ENCODE measurements at places on chromosomes 1 and 21.

- peak; percentile 90 for DNase-seq
These were observed 4.2 kb upstream of the CLCA4 start for GRCh38 chr1:86542631-86543030.

GRCh38 chr1:27342778-27343638, 1.2 kb downstream of the SYTL1 start:
- peak; percentile 54 for DNase-seq

DNA sequence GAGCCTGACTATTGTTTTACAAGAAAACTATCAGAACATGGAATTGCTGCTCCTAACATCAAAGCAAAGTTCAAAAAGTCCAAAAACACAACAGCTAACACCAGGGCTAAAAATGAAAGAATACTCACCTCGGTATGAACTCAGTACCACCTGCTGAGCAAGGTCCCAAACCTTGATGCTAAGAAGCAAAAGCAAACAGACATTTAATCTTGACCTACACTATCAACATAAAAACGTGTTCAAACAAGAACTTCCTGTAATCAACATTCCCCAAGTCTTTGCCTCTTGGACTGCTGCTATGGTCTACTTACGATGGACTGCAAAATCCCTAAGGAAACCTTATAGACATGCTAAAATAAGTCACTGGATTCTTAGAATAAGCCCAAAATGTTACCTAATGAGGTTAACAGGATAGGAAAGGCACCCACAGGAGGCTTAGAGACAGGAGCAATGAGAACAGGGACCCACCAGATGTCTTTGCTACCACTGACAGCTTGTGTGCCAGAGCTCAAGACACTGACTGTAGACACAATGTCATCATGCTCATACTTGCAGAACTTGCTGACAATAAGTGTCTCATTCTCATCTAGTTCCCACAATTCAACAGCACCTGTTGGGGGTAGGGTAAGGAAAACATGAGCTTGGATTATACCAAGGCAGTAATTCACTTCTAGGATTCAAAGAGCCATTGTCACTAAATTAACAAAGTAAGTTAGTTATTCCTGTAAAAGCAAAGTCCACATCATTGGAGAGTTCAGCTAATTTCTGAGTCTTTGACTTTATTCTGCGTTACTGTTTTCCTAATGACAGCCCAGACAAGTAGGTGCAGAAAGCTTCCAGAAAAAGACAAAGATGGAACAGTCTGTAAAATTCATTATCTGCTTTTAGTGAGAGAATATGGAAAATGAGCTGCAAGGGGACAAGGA, 1.8 kb downstream of the WDR77 start:
- no peak for DNase-seq

DNA sequence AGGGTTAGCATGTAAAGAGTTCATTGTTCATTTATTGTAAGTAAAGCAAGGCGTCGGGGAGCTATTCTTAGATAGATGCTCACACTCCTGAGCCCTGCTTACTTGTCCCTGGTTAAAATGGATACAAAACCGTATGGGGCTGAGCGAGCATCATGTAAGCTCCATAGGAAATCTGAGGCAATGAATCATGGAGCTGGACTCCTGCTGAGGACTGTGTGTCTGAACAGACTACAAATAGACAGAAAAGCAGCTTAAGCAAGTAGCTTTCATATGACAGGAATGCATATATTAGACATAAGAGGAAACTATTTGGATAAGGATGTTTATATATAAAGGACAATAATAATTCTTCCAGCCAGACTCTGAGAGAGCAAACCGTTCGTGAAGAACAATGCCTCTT, 604.9 kb upstream of the PTBP2 start:
- DNase-seq = no peak

- DNase-seq = no peak
These were observed 81.9 kb downstream of the RGL1 start for GRCh38 chr1:183886853-183887252.

- DNase-seq = no peak
These were observed 2.9 kb downstream of the PPP1R8 start for GRCh38 chr1:27833470-27833869.

- DNase-seq = no peak
These were observed 21.5 kb downstream of the DNAJC6 start for GRCh38 chr1:65330822-65331221.

DNA sequence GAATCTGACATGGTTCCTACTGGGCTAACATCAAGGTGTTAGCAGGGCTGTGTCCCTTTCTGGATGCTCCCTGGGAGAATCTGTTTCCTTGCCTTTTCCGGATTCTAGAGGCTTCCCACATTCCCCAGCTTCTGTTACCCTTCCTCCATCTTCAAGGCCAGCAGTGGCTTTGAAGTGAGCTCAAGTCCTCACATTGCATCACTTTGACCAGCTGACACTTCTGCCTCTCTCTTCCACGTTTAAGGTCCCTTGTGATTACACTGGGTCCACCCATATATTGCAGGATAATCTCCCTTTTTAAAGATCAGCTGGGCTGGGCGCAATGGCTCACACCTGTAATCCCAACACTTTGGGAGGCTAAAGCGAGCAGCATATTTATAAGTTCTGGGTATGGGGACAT, 33.1 kb downstream of the CNST start:
- DNase-seq = no peak

GRCh38 chr1:208000504-208000903, 89.6 kb upstream of the CD34 start:
- DNase-seq = no peak

DNA sequence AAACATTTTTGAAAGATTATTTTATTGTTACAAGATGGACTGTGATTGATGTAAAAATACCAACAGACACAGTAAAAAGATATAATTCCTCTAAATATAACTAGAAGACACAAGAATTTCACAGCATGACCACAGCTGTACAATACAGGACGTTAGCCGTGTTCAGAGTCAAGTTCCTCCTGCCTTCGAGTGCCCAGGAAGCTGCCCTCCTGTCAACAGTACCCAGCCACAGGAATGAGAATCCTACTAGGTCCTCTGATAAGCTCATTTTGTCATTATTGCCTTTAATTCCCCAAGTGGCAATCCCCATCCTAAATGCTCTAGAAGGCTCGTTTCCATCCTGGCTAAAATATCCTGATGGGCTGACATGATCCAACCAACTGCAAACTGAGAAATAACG, 16.4 kb upstream of the CAPN2 start:
- no peak for DNase-seq

- DNase-seq = no peak
These were observed 29.3 kb downstream of the SIPA1L2 start for GRCh38 chr1:232600424-232601258.

DNA sequence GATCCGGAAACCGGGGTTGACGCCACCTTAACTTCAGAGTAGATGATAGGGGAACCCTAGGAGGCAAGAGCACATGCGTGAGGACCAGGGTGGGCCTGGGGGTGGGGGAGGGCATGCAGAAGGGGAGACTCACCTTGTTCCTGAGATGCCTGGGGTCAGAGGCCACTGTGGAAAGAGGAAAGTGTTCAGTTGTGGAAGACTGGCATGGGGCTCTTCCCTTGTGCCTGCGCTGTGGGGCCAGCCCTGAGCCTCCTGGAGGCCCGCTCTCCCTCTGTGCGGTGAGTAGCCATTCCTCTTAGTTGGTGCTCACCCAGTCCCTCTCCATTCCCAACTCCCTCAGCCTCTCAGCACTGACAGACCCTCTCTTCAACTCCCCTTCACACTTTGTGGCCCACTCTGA, 36.6 kb downstream of the FCRL5 start:
- no peak for DNase-seq

DNA sequence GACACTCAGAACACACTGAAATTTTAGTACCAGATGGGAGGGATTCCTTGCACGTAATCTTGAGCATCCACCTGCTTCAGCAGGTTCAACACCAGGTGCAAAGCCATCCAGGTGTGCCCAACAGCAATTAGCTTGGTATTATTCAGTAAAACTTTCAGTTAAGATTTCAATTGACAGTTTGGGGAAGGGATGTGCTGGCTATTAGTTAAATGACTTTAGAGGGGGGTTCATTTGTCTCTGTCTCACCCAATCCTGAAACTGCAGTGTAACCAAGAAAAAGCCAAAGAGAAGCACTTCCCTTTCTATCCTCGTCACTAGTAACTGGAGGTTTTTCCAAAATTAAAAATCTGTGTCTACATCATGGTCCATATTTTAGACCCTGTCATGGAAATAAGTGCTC, 90.9 kb downstream of the PIK3R3 start:
- DNase-seq = no peak

DNA sequence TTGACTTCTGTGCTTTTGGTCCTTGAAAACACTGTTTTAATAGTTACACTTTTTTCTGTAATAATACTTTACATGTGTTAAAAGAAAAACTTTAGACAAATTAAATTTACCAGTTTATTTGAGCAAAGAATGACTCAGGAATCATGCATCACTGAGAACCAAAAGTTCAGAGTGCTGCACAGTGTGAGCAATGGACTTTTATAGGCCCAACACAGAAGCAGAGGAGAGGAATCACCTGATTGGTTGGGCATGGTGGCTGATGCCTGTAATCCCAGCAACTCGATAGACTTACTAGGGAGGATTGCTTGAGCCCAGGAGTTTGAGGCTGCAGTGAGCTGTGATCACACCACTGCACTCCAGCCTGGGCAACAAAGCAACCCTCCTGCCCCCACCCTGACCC, 29.3 kb downstream of the ZNF648 start:
- DNase-seq = peak; percentile 68

DNA sequence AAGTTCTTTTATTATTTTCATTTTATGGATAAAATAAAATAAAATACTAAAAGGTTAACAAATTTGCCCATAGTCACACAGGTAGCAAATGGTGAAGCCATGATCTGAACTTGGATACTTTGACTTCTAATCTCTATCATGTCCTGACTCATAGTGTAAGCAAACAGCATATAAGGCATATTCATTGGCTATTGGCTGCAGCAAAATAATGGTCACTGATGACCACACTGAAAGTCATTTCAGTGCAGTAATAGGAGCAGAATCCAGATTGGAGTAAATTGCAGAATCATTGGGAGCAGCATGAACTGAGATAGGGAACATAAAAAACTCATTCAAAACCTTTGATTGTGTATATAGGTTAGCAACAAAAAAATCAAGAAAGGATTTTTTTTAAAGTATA, 262.9 kb downstream of the PLA2G4A start:
- DNase-seq = peak; percentile 33

- no peak for DNase-seq
These were observed 63.2 kb downstream of the URB2 start for GRCh38 chr1:229689273-229689672.

DNA sequence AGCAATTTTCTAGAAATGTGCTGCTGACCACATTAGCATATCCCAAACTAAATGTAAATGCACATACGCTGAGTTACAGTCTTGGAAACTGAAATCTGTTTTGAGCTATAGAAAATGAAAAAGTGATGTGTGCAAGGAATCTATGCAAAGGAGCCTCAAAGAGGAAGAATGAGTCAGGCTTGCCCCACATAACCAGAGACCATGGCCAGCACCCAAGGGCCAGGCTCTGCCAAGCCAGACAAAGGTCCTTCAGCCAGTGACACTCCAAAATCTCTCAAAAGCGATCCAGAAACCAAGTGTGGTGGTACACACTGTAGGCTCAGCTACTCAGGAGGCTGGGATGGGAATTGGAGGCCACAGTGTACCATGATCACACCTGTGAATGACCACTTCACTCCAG, 195.2 kb downstream of the TOMM20 start:
- DNase-seq = peak; percentile 64

GRCh38 chr1:228029281-228029680, 22.5 kb downstream of the WNT3A start:
- no peak for DNase-seq

GRCh38 chr1:87702455-87702854, 373.8 kb downstream of the LMO4 start:
- DNase-seq = no peak

DNA sequence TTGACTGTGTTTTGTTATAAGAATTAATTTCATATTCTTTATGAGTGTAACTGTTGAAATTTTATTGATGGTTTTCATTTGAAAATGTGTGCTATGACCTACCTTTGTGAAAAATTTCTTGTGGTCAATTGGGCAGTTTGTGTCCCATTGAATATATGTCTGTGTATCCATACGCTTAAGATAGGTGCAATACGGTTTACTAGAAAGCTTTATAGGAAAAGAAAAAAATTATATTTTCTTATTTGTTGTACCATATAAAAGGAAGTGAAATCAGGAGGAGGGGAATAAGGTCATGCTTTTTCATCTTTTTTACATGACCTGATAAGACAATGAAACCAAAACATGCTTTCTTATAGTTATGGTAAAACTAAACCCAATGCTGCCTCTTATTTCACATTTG, 807.7 kb downstream of the USP25 start:
- DNase-seq = no peak

GRCh38 chr1:41656068-41656467, 171.6 kb upstream of the EDN2 start:
- no peak for DNase-seq

- no peak for DNase-seq
These were observed 1.8 kb downstream of the AGL start for GRCh38 chr1:99851850-99852454.

- DNase-seq = peak; percentile 31
These were observed 3.2 kb upstream of the SRM start for GRCh38 chr1:11062965-11063401.
